ENCODE measurements at places on chromosomes 13 and 19.

- no peak for DNase-seq
Measured at GRCh38 chr19:3766520-3766919, 4.0 kb downstream of the MRPL54 start.

DNA sequence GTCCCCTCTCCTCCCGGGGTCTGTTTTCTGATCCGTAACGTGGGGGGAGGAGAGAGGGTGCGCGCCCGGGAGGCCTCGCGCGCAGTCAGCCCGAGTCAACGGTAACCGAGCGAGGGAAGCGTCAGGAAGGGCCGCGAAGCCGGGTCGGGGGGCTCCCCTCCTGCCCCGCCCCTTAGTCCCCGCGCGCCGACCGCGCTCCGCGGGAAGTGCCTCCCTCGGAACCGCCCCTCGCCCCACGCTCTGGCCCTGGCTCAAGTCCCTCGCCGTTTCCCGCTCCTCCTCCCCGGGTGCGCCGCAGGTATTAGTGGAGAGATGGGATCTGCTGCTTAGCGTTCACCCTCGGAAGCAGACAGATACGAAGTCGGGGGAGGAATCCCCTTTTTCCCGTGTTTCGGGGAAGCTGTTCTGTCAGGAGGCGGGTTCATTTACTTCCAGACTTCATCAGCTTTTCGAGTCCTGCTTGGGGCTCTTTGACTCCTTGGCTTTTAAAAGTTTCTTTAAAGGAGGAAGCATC lies 770 bp downstream of the HNRNPM start:
- peak; percentile 61 for DNase-seq

DNA sequence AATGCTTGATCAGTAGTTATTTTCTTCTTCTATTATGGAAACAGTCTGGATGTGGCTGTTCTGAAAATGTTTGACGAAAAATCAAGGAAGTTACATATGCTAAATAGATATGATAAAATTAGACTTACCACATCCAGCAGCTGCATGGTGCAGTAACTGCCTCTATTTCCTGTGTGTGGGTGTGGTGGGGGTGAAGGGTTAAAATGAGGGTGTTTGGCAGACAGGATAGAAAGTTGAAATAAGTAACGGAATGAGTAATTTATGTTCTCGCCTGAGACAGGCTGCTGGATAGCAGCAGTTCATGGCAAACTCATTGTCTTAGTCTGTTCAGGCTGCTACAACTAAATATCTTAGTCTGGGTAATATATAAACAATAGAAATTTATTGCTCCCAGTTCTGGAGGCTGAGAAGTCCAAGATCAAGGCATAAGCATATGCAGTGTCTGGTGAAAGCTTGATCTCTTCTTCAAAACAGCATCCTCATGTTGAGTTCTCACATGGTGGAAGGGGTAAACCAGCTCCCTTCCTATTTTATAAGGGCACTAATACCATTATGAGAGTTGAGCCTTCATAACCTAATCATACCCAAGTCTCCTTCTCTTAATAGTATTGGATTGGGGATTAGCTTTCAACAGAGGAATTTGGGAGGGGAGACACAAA lies 1248.9 kb downstream of the SLITRK5 start:
- no peak for DNase-seq

- peak; percentile 59 for DNase-seq
Measured at GRCh38 chr13:99027661-99028425, 50.0 kb upstream of the DOCK9 start.

GRCh38 chr19:18789883-18790565 lies 1.1 kb downstream of the COMP start:
- DNase-seq: no peak

GRCh38 chr13:64556376-64556775 lies 2673.8 kb downstream of the PCDH9 start:
- no peak for DNase-seq

- DNase-seq: no peak
Measured at GRCh38 chr13:89982407-89983095, 1364.9 kb upstream of the MIR17HG start.

- no peak for DNase-seq
Measured at GRCh38 chr13:74883834-74884233, 598.1 kb downstream of the TBC1D4 start.

DNA sequence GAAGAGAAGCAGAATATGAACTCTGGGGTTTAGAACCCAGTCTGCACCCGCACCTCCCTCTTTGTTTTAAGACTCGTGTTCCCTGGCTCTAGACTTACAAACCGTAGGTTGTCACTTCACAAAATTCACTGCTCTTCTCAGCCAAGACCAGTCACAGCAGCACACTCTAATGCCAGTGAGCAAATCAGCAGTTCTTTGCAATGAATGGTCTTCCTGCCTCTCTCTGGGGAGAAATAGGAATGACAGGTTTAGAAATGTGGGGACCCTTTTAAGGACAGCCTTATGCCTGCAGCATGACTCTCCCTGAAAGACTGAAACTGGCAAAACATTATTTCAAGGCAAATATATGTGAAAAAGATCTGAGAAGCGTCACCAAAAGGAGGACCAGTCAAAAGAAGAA lies 156.9 kb downstream of the KCTD15 start:
- DNase-seq: no peak

DNA sequence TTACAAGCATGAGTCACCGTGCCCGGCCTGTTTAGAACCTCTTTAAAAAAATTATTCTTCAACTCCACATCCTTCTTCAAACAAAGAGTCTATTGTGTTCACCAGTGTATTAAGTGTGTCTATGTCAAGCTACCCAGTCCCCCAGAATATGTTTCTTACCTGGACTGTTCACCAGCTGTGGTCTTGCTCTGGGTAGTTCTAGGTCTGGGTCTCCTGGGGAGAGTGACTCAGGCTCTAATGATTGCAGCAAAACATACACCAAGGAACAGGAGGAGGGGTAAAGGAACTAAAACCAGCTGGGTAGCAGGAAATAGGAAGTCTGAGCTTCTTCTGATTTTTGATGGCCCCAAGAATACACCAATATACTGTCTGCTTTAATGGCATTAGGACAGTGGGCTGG lies at the start of gene FPR1:
Gene FPR1 (minus strand): TSS at position 224 of the 400 bp plus-strand sequence. CDS start 4,884 bp downstream, outside the sequence.
- DNase-seq: no peak

- no peak for DNase-seq
Measured at GRCh38 chr13:30766231-30766630, 30.9 kb downstream of the ALOX5AP start.

GRCh38 chr19:55473225-55474012 lies 3.0 kb upstream of the ZNF628 start:
- no peak for DNase-seq

GRCh38 chr13:29991343-29991742 lies 140.9 kb upstream of the UBL3 start:
- peak; percentile 57 for DNase-seq

DNA sequence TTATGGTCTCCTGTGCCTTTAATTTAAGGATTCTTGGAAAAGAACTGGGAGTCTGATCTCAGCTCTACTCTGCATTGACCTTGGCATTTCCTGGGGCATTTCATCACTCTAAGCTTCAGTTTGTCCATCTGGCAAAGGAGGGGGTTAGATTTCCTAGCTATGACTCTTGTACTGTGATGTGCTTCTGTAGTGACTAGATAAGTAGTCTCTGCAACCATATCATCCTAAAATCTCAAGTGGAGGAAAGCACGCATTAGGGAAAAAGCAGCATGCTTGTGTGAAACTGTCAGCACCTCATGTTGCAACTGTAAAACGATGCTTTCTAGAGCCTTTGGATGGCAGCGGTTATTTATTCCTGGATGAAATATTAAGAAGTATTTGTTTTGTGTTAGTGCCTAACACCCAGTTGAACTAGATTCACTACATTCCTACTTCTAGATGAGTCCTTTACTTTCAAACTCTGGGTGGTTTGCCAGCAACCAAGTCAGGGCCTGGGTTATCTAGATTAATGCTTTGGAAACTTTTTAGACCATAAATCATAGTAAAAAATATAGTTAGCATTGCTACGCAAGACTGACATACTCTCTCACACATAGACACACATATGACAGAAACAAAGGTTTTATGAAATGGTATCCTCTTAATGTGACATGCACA lies 6.8 kb downstream of the WDFY2 start:
- no peak for DNase-seq

GRCh38 chr13:37187621-37188020 lies 82.2 kb upstream of the CSNK1A1L start:
- no peak for DNase-seq

DNA sequence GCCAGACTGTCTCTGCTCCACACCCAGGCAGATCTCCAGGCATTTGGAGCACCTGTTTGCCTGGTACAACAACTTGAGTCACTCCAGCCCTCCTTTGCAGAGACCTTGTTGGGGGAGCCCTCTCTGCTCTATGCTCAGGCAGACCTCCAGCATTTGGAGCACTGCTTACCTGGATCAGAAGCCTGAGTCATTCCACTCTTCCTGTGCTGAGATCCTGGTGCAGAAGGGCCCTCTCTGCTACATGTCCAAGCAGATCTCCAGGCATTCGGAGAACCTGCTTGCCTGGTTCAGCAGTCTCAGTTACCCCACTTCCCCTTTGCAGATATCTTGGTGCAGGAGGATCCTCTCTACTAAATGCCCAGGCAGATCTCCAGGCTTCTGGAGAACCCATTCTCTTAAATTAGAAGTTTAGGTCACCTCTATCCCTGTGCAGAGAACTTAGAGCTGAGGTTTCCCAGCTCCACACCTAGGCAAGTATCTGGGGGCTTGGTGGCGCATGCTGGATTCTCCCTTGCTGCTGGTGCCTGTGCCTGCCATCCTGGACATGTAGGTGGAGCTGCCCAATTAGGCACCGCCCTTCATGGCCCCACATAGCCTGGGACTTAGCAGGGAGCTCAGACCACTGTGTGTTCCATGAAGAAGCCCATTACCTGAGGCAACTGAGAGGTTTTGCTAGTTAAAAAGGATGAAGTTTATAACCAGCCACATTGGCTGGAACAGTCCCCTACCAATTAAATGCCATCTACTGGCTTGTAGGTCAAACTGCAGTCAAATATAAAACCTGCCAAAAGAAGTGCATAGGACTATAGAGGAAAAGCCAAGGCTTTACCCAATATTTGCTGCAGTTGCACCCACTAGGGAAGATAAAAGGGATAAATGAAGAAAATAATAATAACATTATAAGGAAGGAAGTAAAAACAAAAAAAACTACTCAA lies 97.6 kb upstream of the SLITRK6 start:
- DNase-seq: no peak

GRCh38 chr13:110382229-110382628 lies 75.1 kb downstream of the COL4A2 start:
- no peak for DNase-seq

DNA sequence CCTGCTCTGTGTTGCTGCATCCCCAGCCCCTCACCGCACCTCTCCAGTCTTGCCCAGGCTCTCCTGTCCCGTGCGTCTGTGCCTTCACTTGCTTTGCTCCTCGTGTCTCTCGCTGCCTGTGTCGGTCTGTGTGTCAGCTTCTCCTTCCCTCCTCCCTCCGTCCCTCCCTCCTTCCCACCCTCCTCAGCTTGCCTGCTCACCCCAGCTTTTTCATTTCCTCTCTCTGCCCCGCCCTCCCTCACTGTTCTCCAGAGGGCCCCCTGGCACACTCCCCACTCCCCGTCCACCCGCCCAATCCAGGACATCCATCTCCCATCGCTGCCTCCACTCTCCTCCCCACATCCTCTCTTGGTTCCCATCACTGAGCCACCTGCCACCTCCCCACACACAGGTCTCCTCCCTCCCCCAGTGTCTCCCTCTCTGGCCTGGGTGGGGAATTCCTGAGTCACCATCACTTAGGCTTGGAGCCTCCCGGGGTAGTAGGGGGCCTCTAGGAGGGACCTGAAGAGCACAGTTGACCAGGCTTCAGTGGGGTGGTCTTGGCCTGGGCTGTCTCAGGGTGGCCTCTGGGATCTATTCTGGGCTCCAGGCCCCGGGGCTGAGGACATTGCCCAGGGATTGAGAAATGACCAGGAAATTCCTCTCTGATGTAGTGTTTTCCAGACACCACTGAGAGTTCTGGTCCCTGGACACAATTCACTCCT lies at the start of gene PTGIR:
Gene PTGIR (minus strand): TSS at position 132 of the 704 bp plus-strand sequence. CDS start 864 bp downstream, outside the sequence.
- DNase-seq: no peak

DNA sequence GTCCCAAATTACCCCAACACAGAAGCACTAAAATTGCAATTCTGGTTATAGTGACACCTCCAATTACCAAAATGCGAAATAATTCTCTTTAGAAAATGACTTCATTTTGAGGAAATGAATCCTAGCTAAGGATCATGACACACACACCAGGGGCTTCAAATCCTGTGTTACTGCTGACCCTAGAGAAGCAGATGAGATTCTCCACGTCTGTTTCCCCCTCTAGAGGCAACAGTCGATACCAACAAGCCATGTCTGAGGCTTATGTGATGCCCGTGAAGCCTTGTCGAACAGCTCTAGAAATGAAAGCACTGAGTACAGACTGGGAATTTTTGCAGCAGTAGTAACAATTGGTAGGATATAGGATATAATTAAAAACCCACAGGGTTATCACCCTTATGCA lies 153.6 kb upstream of the TMTC4 start:
- DNase-seq: no peak

DNA sequence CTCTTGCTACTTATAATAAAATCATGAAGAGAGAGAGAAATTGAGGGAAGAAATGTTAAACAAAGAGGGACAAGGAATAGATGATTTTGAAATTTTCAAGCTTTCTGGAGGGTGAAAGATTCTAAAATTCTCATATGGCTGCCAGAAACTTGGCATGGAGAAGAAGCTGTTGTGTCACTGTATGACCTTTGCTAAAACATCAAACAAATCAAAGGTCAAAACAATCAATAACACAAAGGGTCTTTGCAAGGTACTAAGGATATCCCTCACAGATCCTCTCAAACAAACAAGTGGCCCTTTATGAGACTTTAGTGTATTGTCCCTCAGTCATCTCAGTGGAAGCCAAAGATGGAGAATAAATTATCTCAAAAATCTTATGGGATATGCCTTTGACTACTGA lies 1039.2 kb upstream of the MIR17HG start:
- DNase-seq: no peak

- peak; percentile 81 for DNase-seq
Measured at GRCh38 chr13:44719857-44720671, 143.9 kb upstream of the TSC22D1 start.

- no peak for DNase-seq
Measured at GRCh38 chr13:24306632-24307031, 2.7 kb upstream of the C1QTNF9 start.

- DNase-seq: no peak
Measured at GRCh38 chr13:73827434-73827833, 306.8 kb downstream of the KLF12 start.

GRCh38 chr13:29935309-29935981 lies 85.0 kb upstream of the UBL3 start:
- no peak for DNase-seq

- DNase-seq: no peak
Measured at GRCh38 chr13:100543872-100544602, 44.6 kb downstream of the GGACT start.

GRCh38 chr19:52188822-52189734 lies 774 bp upstream of the PPP2R1A start:
- no peak for DNase-seq

- no peak for DNase-seq
Measured at GRCh38 chr19:21698215-21698614, 69.2 kb downstream of the ZNF100 start.

DNA sequence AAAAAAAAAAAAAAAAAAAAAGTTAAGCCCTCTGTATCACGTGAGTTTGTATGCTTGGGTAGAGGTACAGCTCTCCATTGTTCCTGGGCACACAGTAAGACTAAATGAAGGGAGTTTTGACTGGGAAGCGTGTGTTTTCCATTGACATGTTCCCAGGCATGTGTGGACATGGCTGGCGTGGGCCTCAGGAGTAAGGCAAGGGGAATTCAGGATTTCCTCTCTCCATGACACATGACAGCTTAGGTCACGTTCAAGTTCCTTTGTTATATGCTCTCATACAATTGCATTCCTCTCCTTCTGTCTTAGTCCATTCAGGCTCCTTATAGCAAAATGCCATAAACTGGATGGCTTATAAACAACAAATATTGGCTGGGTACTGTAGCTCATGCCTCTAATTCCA lies 17.1 kb upstream of the MAP3K10 start:
- no peak for DNase-seq

- DNase-seq: no peak
Measured at GRCh38 chr13:51559946-51560735, 24.1 kb upstream of the WDFY2 start.

Data from SJSA1 (cell line).